ENCODE measurements at places on chromosomes 13 and 19.
A peak's percentile ranks its signal among the peaks of the same experiment; 100 is the strongest.

DNA sequence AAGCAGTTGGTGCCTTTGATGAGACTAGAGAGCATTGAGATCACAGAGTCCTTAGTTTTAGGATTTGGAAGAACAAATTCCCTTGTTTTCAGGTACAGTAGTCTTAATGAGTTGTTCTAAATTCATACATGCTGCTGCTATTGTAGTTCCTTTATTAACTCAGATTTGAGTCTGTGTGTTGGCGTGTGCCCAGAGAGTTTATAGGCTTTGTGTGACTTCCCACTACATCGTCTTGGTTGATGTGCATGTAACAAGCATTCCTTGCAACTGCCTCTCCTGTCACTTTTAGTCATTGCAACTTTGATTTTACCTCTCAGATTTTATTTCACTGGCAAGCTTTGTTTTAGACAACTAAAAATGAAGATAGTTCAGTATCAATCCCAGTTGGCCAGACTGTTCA is 135.5 kb downstream of the ZAR1L start:
- DNase-seq: no peak

DNA sequence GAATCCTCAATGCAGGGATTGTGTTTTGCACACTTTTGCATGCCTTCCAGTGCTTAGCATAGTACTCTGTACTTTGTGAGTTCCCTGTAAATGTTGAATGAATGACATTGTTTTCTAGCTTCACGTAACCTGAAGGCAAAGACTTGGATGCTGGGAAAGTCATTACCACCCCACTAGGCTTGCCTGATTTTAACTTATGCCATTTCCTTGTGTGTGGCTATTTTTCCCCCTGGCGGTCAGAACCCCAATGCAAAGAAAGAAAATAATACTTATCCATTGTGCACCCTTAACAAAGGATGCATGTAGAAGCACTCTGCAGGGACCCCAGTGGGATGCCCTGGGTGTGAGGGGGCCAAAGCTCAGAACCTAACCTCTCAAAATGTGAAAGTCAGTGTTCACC is 1.2 kb upstream of the ENOX1 start:
- no peak for DNase-seq

DNA sequence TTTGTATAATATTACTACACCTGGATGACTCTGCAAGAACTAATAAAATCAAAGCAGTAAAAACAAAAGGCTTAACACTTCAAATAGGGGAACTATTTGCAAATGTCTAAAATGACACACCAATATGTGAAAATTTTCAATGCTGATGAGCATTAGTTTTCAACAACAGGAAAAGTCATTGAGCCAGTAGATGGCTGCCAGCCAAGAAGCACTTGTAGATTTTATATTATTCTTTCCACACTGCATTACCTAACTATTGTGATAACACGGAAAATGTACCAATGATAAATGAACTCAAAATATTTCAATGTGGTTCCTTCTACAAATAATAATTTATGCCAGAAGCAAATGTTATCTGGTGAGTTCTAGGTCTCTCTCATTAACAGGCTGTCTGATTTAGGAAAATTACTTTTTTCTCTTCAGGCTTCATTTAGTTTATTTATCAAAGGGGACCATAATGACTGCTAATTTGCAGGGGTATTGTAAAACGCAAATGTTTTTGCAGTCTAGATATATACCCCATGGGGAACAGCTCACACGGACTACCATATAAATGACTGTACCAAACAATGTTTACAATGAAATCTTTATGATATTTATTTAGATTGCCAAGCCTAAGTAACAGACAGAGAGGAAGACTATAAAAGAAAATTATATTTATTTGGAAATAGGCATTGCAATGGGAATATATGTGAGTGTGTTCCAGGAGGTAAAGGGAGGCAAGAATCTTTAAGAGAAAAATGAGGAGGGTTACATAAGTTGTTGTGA is 407.8 kb downstream of the LIG4 start:
- DNase-seq: no peak

DNA sequence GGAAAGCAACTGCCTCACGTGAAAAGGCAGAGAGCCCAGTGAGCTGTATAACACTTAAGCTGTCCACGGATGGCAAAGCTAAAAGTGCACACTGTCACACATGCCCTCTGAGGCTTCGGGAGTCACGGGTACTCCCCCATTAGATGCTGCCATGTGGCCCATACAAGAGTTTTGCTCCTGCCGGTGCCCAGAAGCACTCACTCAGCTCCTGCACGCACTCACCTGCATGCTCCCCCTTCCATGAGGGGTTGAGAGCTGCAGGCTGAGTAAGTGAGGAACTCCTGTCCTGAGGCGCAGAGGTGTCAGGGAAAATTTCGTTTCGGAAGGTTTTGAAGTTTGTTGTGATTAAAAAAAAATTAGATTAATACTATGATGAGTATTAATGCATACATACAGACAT is 939.2 kb upstream of the ATXN8OS start:
- no peak for DNase-seq

DNA sequence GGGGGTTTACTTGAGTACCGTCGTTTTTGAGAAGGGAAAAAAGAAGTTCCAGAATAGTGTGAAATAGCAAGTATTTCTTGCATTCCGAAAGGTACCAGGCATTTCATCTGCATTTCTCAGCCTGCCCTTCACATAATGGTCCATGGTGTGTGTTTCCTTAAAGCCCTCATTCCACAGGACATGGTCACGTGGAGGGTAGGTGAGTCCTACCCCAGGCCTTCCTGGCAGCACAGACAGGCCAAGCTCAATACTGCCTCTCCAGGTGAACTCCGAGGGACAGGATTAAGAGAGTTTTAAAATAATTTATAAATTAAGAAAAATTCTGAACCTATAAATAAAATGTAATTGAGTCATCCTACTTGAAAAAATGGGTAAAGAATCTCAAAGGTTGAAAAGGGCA is 64.7 kb downstream of the TNFRSF19 start:
- no peak for DNase-seq

GRCh38 chr13:83223546-83223945 is 658.7 kb downstream of the SLITRK1 start:
- no peak for DNase-seq

DNA sequence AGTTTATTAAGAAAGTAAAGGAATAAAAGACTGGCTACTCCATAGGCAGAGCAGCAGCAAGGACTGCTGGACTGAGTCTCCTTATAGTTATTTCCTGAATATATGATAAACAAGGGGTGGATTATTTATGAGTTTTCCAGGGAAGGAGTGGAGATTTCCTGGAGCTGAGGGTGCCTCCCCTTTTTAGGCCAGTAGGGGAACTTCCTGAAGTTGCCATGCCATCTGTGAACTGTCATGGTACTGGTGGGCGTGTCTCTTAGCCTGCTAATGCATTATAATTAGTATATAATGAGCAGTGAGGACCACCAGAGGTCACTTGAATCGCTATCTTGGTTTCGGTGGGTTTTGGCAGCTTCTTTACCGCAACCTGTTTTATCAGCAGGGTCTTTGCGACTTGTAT is 13.5 kb downstream of the ZSCAN5A start:
- DNase-seq: no peak

DNA sequence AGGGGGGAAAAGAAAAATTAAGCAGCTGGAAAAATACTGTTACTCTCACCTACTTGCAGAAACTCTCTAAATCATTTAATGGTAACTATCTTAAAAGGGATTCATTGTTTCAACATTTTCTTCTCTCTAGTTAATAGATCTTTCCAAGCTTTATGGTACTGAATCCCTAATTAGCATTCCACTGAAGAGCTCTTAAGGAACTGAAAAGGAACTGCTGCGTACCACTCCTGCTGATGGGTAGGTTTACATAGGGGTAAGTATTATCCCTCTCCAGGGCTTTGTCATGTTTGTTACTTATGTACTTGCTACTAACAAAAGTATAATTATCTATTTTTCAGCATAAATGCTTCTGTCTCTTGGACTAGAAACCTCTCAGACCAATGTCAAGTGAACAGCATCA is 12.5 kb downstream of the TEX30 start:
- no peak for DNase-seq

- DNase-seq: peak; percentile 3
These were observed 11.4 kb downstream of the ZNF254 start for GRCh38 chr19:24098359-24098758.

DNA sequence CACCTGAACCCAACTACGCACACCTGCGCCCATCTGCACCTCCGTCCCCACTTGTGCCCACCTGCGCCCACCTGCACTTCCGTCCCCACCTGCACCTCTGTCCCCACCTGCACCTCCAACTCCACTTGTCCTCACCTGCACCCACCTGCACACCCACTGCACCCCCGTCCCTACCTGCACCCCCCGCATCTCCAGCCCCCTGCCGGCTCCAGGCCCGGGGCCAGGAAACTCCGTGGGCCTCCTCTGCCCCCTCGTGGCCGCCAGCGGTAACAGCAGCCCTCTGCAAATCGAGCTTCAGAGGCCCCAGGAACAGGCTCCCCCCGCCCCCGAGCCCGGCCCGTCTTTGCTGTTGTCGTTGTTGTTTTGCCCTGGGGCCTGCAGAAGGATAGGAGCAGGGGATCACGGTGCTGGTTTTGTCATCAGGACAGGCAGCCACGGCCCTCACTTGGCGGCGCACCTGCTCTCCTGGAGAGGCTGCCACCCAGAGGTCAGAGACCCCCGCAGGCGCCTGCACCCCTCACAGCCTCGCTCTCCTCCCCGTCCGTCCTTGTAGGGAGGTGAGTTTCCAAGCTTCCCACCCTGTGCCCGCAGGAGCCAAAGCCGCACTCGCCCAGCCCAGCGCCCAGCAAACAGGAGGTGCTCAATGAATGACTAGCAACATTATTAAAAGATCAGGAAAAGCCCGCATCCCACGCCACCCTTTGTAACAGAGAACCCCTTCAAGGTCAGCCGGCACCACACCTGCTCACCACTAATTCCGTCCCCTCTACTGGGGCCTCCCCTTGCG is 65.4 kb downstream of the GNG7 start:
- no peak for DNase-seq

DNA sequence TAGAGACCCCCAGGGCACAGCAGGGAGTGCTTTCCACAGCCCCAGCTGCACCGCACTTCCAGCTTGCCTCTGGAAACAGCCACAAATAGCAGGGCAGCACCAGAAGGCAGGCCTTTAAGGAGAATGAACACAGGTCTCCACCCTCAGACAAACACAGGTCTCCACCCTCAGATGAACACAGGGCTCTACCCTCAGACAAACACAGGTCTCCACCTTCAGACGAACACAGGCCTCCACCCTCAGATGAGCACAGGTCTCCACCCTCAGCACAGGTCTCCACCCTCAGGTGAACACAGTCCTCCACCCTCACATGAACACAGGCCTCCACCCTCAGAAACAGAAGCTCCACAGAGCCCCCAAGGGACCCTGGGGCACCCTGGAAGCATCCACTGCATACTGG is 51.7 kb downstream of the C1QTNF9 start:
- no peak for DNase-seq

All from HS-27A (cell line).